ENCODE measurements at places on chromosomes 16 and 17.

DNA sequence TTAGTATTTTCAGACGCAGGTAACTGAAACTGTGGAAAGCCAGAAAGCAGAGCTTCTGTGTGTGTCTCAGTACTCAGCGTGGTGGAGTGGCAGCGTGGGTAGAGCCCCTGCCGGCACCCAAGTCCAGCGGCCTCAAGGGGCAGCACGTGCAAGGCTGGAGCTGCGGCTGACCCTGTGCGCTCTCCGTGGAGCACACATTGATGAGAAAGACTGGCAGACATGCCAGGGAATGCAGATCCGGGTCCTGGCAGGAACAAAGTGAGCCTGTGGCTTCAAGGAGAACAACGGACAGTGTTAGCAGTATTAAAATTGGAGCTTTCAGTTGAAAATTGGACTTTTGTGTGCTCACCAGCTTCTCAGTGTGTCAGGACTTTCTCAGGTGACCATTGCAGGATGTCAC, 23.3 kb downstream of the ZC3H18 start:
- no peak for DNase-seq

DNA sequence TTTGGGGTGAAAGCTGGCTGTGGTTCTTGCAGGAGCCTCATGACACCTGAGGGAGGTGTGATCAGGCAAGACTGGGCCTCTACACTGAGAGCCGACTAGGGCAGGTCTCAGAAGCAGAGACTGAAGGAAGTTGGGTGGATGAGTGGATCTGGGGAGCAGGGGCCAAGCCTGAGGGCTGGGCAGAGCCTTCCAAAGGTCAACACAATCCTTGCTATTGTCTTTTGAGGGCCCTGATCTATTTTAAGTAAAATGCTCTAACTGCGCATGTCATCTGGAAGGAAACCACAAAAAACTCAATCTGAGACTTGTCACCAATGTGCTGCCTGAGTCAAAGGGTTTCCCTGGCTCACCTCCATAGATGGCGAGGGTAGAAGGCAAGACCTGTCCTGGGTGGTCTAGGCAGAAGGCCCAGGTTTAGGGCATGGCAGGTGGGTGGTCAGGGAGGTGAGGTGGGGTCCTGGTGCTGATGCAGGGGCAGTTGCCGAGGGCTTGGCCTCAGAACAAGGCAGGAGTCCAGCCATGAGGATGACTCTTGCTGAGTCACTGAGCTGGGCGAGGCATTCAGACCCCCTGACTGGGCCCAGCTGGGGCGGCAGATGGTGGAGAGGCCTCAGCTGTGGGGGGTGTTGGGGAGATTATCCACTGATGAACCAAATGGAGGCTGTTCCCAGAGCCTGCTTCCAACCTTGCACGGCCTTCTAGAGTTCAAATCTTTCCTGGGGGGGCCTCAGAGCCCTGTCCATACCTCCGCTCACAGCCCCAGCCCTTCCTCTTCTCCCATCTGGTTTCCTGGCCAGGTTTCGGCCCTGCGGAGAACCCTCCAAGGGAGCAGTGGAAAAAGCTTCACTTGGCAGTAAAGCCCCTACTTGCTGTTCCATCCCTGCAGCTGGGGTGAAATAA, 5.1 kb downstream of the MVP start:
- DNase-seq, result no peak

- no peak for DNase-seq
These were observed 2.0 kb upstream of the BRICD5 start for GRCh38 chr16:2212362-2213324.

DNA sequence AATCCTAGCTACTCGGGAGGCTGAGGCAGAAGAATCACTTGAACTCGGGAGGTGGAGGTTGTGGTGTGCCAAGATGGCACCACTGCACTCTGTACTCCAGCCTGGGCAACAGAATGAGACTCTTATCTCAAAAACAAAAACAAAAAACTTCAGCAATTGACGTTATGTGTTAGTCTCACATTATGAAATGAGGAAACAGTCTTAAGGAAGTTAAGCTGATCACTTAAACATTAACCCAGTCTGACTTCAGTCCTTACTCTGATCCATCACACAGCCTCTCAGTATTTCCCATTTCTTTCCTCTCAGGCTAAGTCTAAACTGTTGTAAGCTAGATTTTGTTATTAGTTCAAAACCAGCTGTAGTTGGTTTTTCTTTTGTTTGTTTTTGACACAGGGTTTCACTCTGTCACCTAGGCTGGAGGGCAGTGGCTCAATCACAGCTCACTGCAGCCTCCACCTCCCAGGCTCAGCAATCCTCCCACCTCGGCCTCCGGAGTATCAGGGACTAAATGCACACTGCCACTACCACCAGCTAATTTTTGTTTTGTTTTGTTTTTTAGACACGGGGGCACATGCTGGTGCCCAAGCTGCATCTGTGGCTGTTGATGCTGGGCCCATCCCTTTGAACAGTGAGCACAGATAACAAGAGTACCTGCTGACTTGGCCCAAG, 6.3 kb downstream of the JPT1 start:
- no peak for DNase-seq

DNA sequence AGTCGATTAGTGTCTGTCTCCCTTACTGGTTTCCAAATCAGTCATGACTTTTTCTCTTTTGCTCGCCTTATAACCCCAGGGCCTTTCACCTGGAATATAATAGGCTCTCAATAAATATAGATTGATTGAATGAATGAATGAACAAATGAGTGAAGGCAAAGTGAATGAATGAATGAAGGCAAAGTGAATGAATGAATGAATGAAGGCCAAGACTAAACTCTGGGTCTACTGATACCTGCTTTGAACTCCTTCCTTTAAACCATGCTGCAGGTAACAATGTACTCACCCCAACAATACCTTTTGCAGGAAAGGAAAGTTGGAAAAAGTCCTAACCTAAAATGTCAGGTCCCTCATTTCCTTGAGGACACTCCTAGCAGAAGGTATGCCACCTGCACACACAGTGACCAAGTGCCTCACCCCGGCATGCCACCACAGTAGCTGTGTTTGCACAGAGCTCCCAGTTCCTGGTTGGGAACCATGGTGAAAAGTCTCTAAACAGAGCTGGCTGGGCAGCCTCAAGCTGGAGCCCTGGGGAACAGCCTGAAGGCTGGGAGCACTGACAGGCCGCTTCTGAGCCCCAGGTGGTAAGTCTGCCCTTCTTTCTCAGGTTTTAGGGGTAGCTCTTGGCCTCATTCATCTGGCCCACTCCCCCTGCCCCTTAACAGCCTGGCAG, 42.7 kb upstream of the ANKFN1 start:
- DNase-seq, result no peak

DNA sequence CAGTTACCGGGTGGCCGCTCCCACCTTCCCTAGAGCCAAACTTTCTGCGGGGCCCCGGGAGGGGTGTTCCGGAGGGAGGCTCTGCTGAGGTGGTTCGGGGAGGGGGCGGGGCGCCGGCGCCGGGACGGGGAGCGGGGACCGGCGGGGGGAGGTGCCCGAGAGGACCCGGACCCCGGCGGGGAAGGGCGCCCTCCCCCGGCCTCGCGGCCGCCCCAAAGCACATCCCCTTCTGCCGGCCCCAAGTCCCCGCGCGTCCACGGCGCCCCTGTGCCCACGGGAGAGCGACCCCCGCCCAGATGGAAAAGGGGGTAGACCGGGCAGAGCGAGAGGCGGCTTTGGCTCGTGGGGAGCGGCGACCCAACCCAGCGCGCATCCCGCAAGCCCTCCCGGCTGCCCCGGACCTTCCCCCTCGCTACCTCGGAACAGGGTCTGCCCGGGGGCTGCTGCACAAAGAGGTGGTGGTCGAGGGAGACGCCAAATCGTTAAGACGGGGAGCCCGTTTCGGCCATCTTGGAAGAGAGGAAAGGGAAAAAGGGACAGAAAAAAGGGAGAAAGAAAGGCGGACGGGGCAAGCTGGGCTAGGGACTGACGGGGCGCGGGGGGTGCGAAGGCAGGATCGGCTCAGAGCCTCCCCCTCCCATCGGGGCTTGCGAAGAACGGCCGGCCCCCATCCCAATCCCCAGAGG, 530 bp downstream of the PCGF2 start:
- no peak for DNase-seq

GRCh38 chr16:61555718-61556441, 480.4 kb downstream of the CDH8 start:
- DNase-seq, result no peak
